ENCODE measurements at places on chromosomes 12 and 14.

- no peak for DNase-seq
These were observed 24.5 kb downstream of the MOK start for GRCh38 chr14:102280376-102280962.

DNA sequence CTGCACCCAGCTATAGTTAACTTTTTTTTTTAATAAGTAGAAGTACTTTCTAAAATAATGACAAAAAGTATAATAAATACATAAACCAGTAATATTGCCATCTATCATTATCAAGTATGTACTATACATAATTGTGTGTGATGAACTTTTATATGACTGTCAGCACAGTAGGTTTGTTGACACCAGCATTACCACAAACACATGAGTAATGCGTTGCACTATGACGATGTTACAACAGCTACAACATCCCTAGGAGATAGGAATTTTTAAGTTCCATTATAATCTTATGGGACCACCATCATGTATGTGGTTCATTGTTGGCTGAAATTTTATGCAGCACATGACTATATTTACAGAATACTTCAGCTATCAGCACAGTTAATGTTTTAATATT, 62.9 kb upstream of the VSX2 start:
- DNase-seq: no peak

- DNase-seq: no peak
These were observed 250.4 kb upstream of the SEL1L start for GRCh38 chr14:81784084-81784483.

GRCh38 chr12:27220055-27220987, 23.8 kb upstream of the STK38L start:
- no peak for DNase-seq

DNA sequence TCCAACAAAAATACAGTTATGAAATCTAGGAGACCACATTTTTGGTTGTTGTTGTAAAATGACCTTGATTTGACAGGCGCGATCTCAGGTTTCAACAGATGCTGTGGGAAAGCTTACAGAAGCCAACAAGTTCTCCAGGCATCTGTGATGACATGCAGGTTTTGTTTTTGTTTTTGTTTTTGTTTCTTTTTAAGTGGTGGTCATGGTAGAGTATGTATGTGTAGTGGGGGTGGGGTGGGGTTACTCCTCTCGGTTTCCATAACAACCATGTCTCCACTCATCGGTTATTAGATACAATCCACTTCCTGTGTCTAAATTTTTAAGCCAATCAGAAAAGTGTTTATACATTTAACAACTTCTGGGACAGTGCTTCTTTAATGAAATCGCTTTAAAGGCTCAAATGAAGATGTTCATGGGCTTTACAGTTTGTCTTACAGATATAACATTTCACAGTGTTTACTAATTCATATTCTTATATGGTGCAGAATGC, 199.9 kb upstream of the FOXN3 start:
- no peak for DNase-seq

- no peak for DNase-seq
These were observed 11.4 kb downstream of the MANSC1 start for GRCh38 chr12:12338527-12339168.

DNA sequence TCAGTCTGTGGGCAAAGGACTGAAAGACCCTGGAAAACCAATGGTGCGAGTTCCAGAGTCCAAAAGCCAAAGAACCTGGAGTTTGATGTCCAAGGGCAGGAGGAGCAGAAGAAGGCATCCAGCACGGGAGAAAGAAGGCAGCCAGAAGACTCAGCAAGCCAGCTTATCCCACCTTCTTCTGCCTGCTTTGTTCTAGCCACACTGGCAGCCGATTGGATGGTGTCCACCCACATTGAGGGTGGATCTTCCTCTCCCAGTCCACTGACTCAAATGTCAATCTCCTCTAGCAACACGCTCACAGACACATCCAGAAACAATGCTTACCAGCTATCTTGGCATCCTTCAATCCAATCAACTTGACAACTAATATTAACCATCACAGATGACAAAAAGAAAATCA, 57.2 kb upstream of the CAPRIN2 start:
- DNase-seq: no peak

DNA sequence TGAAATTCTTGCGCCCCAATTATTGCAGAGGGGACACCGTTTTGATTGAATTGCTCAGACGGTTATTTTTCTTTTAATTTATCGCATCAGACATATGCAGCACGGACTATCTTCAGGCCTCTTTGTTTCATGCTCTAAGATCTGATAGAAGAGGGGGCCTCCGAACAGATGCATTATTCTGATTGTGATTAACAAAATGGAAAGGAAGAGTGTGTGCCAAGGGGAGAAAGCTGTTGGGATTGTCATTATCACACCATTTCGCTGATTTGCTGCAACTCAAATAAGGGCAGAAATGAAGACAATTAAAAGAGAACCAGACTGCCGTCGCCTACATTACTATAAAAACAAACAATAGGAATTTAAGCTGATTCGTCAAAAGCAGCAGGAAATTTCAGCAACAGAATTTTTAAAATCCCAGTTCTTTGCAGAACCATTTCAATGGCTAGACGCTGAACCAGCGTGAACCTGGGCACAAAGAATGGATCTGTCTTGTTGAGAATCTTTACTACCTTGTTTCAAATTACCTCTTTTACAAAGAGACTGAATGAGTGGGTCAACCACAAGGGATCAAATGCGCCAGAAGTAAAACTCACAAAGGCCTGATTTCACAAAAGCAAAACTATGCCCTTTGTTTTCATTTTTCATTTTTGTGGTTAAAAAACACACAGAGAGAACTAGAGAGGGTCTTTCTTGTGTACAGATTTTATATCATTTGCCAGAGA, 30.6 kb downstream of the TMEM132D start:
- no peak for DNase-seq

GRCh38 chr12:66418908-66419307, 116.6 kb downstream of the HELB start:
- DNase-seq: no peak

DNA sequence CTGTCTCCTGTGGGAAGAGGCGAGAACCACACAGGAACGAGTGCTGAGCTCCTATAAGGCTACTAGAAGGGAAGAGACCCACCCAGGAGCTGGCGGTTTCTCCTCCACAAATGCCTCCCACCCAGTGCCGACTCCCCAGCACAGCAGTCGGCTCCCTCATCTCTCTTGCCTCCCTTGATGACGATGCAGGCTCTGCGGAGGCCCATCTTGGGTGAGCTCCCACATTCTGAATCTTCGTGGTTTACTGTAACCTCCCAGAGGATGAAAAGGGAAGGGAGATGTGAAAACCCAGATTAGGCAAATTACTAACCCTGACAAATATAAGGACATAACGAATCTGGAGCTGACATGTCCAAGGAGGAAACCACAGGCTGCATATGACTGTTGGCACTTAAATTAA, 23.8 kb downstream of the GRIN2B start:
- no peak for DNase-seq

DNA sequence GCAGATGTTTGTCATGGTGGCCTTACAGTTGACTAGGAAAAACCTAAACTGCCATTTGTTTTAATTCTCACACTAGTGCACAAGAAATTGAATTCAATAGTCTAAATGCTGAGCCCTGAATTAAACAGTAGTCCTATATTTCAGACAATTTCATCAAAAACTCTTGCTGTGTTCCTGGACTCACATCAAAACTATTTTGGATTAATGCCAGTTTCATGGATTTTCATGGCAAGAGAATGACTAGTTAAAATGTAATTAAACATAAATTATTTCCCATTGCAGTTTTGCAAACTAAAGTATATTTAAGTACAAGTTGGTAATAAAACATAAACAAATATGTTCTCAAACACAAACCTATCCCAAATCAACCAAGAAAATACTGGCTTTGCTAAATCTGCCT, 468.0 kb upstream of the PRICKLE1 start:
- no peak for DNase-seq

DNA sequence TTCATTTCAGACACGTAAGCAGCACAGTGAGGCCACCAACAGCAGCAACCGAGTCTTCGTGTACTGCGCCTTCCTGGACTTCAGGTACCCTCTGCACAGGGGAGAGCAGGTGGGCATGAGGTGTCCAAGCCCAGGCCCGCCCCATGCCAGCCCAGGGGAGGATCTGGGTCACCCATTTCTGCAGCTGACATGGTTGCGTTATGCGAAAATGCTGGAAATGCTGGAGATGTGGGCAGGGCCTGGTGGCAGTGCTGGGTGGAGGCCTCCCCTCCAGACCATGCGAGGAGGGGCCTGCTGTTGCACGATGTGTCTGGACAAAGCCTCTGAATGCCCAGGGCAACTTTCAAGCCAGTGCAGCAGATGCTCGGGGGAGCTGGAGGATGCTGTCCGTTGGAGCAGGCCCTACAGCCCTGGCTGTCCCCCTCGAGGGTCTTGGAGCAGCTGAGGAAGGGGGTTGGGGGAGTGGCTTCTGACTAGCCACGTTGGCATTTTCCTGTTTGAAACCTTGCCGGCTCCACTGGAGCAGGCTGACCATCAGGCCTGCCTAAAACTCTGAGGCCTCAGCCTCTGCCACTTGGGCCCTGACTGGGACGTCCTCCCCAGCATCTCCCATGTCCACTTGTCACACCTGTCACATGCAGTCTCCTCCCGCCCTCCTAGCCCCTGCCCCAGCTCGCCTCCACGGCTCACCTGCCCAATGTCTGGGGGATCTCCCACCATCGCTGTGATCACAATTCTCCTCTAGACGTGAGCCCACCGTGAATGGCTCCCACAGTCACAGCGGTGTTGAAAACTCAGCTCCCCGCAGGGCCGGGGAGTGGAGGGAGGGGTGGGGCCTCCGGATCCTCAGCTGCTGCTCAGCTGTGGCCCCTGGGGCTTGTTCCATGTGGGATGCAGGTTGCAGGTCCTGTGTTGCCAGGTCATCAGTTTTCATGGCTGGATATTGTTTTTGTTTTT, 123.4 kb downstream of the ADGRD1 start:
- DNase-seq: no peak

GRCh38 chr14:84453307-84453950, 1076.5 kb upstream of the FLRT2 start:
- no peak for DNase-seq

- DNase-seq: no peak
These were observed 78.8 kb downstream of the OSBPL8 start for GRCh38 chr12:76480796-76481195.

DNA sequence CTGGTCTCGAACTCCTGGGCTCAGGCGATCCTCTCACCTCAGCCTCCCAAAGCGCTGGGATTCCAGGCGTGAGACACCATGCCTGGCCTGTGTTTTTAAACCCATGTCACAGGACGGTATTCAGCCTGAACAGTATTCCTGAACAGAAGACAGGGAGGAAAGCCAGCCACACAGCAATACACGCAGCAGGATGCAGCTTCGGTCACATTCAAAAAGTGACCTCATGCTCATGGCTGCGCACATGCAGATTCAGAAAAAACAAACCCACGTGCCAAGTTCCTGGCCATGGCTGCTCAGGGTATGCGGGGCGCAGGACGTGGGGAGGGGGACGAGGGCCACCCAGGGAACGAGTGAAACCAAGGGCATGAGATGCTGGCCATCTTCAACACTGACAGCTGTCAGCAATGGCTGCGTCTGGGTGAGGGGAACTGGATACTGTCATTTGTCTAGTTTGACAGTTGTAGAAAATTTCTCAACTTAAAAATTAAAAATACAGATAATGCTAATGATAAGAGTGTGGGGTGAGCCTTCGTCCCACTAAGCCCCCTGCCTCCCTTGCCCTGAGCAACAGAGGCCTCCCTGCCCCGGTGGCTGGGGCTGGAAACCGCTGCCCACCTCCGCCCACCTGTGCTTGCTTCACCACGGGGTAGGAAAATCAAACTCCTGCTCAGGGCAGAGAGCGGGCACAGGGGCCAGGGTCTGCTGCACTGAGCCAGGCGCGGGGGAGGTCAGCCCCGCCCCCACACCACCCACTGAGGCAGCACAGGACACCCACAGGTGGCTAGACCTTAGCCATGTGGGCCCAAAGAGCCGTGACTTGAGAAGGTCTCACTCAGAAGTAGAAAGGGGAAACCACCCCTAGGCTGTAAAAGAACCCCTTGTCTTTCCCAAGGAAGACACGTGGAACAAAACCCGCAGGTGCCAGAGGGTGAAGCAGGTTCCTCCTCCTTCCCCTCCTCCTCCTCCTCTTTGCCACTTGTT, 84.2 kb downstream of the SCARB1 start:
- DNase-seq: no peak

DNA sequence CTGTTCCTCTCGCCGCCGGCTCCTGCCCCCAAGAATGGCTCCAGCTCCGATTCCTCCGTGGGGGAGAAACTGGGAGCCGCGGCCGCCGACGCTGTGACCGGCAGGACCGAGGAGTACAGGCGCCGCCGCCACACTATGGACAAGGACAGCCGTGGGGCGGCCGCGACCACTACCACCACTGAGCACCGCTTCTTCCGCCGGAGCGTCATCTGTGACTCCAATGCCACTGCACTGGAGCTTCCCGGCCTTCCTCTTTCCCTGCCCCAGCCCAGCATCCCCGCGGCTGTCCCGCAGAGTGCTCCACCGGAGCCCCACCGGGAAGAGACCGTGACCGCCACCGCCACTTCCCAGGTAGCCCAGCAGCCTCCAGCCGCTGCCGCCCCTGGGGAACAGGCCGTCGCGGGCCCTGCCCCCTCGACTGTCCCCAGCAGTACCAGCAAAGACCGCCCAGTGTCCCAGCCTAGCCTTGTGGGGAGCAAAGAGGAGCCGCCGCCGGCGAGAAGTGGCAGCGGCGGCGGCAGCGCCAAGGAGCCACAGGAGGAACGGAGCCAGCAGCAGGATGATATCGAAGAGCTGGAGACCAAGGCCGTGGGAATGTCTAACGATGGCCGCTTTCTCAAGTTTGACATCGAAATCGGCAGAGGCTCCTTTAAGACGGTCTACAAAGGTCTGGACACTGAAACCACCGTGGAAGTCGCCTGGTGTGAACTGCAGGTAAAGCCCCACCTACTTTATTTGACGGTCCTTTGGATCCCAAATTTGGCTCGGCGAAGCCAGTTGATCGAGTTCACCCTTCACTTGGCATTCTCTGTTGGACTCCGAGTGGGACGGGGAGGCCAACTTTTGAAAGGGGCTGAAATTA, 1.5 kb downstream of the WNK1 start:
- DNase-seq: peak; percentile 30

DNA sequence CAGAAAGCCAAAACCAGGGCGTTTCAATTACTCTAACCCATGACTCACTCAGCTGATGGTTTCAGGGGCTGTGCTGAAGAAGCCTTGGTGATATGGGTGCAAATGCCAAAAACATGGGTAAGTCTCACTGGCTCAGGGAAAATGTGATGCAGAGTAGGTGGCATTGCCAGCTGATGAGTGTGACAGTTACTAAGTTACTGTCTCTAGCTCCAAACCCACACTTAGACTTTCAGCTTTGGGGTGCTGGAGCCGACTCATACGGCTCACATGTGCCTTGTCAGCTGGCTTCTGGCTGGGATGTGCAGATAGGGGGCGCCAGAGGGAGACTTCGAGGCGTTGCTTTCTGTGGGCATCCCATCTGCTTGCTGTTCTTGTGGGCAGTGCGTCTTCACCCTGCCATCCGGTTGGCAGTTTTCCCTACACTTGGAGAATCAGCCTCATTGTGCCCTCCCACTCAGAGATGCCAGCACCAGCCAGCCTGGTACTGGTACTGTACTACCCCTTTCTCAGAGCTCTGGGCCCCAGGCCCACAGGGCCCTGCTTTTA, 11.1 kb upstream of the KRT7 start:
- DNase-seq: peak; percentile 82

DNA sequence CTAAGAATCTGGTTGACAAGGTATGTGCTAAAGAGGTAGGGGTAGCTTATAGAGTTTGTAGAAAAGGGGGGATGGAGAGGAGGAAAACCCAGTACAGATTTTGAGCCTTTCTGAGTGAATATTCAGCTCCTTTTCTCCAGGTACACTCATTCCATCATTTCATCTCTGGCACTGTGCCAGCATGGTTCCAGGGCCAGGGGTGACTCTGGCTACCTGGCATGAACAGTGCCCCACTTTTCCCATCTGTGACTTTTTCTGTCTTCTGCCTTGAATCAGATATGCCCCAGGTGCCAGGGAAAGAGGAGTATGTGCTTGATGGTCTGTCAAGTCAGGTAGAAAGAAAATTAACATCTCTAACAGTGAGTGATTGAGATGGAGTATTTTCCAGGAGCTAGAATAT, 175.7 kb downstream of the CACNA1C start:
- no peak for DNase-seq
